ENCODE measurements at places on chromosomes 7 and 10. TPM values are rescaled to one million over a fixed set of nuclear protein-coding genes. Genes with fewer than 3 reads are reported as not detected.
A peak's percentile ranks its signal among the peaks of the same experiment; 100 is the strongest.

PNLIP gene
- total RNA-seq: not detected

ALDH18A1 gene
- 52.8 TPM for total RNA-seq

FGFBP3 gene
- total RNA-seq: 1.1 TPM

LDB3 gene
- 0.16 TPM for total RNA-seq

RBM20 gene
- total RNA-seq: 0.37 TPM

CUL2 gene
- 37.9 TPM for total RNA-seq

ERV3-1 gene
- total RNA-seq: 14.4 TPM

SLC26A3 gene
- total RNA-seq: not detected

DNA sequence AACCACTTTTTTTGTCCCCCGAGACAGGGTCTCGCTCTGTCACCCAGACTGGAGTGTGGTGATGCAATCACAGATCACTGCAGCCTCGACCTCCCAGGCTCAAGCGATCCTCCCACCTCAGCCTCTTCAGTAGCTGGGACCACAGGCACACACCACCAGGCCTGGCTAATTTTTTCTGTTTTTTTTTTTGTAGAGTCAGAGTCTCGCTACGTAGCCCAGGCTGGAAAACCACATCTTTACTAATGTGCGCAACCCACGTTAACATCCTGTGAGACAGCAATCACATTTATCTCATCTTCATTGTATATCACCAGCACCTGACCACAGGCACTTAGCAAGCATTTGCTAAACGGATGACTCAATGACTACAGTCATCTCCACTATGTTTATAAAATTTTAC lies 77.8 kb upstream of the ATP6V0A4 start:
- H3K27me3 ChIP-seq: no peaks in the 10 kb centered on the region
- no peaks in the 10 kb centered on the region for H3K36me3 ChIP-seq
- H3K4me1 ChIP-seq: peaks cover 41% of the 10 kb centered on the region

- DNase-seq: peak; percentile 17
- no peak overlapping the region for H3K27ac ChIP-seq
- H3K4me1 ChIP-seq: peaks cover 41% of the 10 kb centered on the region
- H3K36me3 ChIP-seq: peaks cover 2% of the 10 kb centered on the region
Observed at GRCh38 chr10:123136221-123136805, 543 bp downstream of the HMX3 start.

DNA sequence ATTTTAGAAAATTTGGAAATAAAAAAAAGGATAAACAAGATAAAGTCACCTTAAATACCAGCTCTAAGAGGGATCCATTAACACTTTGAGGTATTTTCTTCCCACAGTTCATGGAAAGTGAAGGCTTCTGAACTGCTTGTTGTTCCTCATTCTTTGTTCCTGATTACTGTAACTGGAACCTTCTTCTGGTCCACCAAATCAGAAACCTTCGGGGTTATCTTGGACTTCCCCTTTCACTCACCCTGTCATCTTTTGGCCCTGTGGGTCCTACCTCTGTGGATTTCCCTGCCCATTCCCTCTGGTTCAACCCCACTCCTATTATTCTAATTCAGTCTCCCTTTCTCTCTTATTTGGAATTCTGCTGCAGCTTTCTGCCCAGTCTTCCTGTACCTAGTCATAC lies 116.5 kb upstream of the PRPS1L1 start:
- no peak overlapping the region for H3K27ac ChIP-seq
- H3K36me3 ChIP-seq: no peaks in the 10 kb centered on the region
- H3K27me3 ChIP-seq: peaks cover 7% of the 10 kb centered on the region
- DNase-seq: no peak

DNA sequence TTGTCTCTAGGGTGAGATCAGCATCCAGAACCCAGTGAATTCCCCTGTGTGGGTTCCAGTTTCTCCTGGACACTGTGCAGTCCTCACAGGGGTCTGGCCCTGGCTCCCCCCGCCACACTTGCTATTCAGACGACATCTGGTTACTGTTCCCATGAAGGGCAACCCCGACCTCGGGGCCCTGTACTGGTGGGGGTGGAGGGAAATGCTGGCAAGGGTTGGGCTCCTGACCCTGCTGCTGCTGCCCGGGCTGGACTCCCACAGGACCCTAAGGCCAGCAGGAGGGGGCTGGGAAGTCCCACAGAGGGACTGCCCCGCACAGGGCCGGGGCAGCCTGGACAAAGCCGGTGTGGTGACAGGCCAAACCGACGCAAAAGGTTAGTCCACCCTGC lies 768 bp upstream of the CPA1 start:
- H3K36me3 ChIP-seq: peaks cover 4% of the 10 kb centered on the region
- H3K4me1 ChIP-seq: no peaks in the 10 kb centered on the region
- H3K27ac ChIP-seq: no peak overlapping the region
- H3K4me3 ChIP-seq: no peak overlapping the region
- no peaks in the 10 kb centered on the region for H3K27me3 ChIP-seq

GRCh38 chr10:91690996-91691676 lies 58.3 kb upstream of the PPP1R3C start:
- no peaks in the 10 kb centered on the region for H3K36me3 ChIP-seq
- H3K27ac ChIP-seq: no peak overlapping the region
- H3K4me1 ChIP-seq: peaks cover 6% of the 10 kb centered on the region
- no peak overlapping the region for H3K4me3 ChIP-seq
- no peak for DNase-seq
- peaks cover 3% of the 10 kb centered on the region for H3K27me3 ChIP-seq

DNA sequence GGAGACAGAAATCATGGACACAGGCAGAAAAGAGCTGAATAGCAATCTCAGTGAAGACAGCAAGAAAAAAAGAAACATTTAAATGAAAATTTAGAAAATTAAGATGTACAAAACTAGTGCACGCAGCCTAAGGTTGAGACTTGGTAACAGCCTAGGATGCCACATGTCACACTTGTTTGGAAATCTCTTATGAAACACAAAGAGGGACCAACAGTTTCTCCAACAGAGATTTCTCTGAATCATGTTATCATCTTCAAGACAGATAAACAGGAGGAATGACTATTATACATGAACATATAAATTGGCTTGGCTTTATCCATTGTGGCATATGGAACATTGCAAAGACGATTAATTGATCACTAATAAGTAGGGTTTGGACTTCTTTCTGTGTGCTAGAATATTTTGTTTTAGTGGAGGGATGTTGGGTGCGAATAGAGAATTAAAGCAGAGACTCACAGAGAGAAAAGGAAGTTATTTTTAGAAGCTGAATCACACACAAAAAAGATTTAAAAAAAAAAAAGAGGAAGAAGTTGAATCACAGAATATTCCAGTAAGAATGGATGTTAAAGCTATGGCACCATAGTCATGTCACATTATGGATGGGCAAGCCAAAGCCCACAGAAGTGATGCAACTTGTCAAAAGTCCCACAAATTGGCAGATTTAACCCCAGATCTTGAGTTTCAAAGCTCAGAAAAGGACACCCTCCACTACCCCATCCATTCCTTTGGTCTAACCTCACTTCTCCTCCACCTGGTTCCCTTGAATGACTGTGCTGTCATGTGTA lies 91.6 kb downstream of the MYOF start:
- H3K27me3 ChIP-seq: no peaks in the 10 kb centered on the region
- no peak overlapping the region for H3K4me3 ChIP-seq
- H3K27ac ChIP-seq: no peak overlapping the region
- H3K36me3 ChIP-seq: peaks cover 2% of the 10 kb centered on the region
- DNase-seq: no peak

DNA sequence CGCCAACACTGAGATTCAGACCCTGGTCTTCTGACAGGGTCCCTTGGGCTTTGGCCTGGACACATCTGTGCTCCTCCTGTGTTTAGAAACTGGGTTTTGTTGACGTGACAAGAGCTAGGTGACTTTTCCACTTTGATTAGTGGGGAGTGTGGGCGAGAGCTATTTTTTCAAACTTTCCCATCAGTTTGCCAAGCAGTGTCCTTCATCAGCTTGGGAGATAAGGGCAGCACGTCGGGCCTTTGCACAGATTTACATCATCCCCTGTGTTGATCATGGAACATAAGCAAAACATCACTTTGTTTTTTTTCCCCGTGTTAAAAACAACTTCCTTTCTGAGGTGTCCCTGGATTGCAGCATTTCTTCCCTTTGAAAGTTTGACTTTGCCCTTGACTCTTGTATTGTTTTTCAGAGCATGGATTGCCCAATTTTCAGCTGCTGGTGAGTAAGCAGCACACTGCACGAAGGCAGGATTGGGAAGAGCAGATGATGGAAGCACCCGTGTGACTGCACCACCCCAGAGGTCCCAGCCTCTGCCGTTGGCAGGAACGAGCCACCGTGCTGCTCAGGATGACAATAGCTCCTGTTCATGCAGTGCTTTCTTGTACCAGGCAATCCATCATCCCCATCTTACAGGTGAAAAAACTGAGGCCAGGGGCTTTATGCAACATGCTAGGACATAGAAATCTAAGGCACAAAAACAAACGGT lies 6.4 kb upstream of the IGFBP1 start:
- H3K4me1 ChIP-seq: no peaks in the 10 kb centered on the region
- no peak overlapping the region for H3K4me3 ChIP-seq
- peaks cover 20% of the 10 kb centered on the region for H3K27me3 ChIP-seq
- no peaks in the 10 kb centered on the region for H3K36me3 ChIP-seq
- no peak overlapping the region for H3K27ac ChIP-seq
- DNase-seq: no peak

GRCh38 chr10:4677296-4678021 lies 148.5 kb upstream of the AKR1E2 start:
- no peak overlapping the region for H3K4me3 ChIP-seq
- no peaks in the 10 kb centered on the region for H3K4me1 ChIP-seq
- DNase-seq: no peak
- H3K27ac ChIP-seq: no peak overlapping the region
- H3K27me3 ChIP-seq: peaks cover 47% of the 10 kb centered on the region
- no peaks in the 10 kb centered on the region for H3K36me3 ChIP-seq

- H3K36me3 ChIP-seq: peaks cover 7% of the 10 kb centered on the region
- no peaks in the 10 kb centered on the region for H3K27me3 ChIP-seq
- H3K4me1 ChIP-seq: peaks cover 43% of the 10 kb centered on the region
- H3K4me3 ChIP-seq: no peak overlapping the region
Observed at GRCh38 chr10:122853665-122854313, 8.1 kb upstream of the CUZD1 start.

DNA sequence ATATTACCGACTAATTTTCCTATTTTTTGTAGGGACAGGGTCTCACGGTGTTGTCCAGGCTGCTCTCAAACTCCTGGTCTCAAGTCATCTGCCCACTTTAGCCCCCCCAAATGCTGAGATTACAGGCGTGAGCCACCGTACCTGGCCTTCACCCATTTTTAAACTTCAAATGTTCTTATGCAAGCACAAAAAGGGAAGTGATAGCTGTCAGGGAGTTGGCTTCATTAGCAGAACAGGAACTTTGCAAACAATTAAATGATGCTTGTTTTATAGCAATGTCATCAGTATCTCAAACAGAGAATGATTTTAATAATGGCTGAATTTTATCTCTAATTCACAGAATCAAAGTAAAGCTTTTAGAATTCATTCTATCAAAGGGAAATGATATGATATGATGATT lies 49.8 kb upstream of the FAM171A1 start:
- H3K36me3 ChIP-seq: no peaks in the 10 kb centered on the region
- H3K4me1 ChIP-seq: no peaks in the 10 kb centered on the region
- no peak for DNase-seq
- no peak overlapping the region for H3K4me3 ChIP-seq

DNA sequence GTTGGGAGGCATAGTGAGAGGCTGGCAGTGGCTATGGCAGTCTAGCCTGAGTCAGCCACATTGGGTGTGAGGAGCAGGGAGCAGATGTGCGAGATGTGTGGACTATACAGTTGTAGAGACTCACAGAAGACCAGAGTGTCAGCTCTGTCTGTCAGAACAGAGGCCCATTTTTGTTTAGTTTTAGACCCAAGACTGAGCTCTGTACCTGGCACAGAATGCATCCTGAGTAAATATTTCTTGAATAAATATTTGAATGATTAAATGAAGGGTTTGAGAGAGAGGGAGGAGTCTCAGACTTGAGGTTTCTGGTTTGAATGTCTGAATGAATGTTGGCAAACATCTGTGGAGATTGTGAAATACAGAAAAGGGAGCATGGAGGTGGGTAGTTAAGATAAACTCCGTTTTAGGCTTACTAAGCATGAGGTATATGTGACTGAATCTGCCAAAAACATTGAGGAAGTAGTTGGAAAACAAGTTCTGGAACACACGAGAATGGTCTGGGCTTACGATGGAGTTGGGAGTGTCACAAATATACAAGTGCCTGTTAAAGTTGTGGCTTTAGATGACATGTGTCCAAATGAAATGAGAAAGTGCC lies 3.6 kb downstream of the SEC23IP start:
- H3K4me3 ChIP-seq: no peak overlapping the region
- H3K27ac ChIP-seq: peak overlapping the region; percentile 39
- DNase-seq: no peak
- peaks cover 18% of the 10 kb centered on the region for H3K36me3 ChIP-seq
- peaks cover 60% of the 10 kb centered on the region for H3K4me1 ChIP-seq
- H3K27me3 ChIP-seq: no peaks in the 10 kb centered on the region

DNA sequence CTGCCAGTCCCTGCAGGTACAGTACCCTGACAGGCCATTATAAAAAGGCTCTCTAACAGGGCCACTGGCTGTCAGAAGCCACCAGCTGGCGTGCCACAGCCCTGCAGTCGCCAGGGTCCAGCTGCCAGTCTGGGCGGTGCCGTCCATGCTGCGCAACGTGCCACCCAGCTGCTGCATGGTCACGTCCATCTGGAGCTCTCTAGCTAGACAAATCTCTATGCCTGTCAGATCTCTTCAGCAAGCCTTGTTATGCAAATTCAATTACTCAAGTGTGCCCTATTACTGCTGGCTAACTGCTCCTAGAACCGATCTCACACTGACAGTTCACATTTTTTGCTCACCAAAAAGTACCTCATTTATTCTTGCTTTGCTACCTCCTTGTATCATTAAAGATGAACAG lies 75.9 kb downstream of the HIBADH start:
- H3K36me3 ChIP-seq: no peaks in the 10 kb centered on the region
- H3K4me3 ChIP-seq: no peak overlapping the region
- no peak overlapping the region for H3K27ac ChIP-seq
- H3K4me1 ChIP-seq: no peaks in the 10 kb centered on the region
- no peaks in the 10 kb centered on the region for H3K27me3 ChIP-seq
- DNase-seq: no peak

DNA sequence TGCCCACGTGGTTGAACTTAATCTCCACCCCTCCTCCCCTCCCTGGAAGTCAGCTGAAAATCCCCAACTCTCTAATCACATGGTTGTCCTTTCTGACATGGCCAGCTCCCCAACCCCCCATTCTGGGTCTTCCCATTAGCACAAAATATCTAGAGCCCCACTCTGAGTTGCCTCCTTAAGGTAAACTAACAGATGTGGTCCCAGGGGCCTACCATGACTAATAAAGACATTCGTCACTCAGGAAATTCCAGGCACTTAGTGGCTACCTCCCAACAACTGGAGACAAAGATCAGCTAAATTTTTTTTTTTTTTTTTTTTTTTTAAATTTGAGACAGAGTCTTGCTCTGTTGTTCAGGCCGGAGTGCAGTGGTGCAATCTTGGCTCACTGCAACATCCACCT lies 21.1 kb downstream of the CCDC126 start:
- H3K27ac ChIP-seq: no peak overlapping the region
- no peak overlapping the region for H3K4me3 ChIP-seq
- H3K36me3 ChIP-seq: peaks cover 28% of the 10 kb centered on the region
- no peaks in the 10 kb centered on the region for H3K27me3 ChIP-seq

Measured in activated T-cell treated with anti-CD3 and anti-CD28 coated beads, Interleukin-2, amount 50 U/mL, for 72 hours (primary cell).